ENCODE measurements at places on chromosomes 6 and 20. TPM values are rescaled to one million over a fixed set of nuclear protein-coding genes. Genes with fewer than 3 reads are reported as not detected.

FHL5 gene
- total RNA-seq, result 2.8 TPM

FAM217B gene
- 22.4 TPM for total RNA-seq

SLC17A9 gene
- 36.0 TPM for total RNA-seq

GPR6 gene
- not detected for total RNA-seq

RUNX2 gene
- total RNA-seq, result 9.4 TPM

HEY2 gene
- total RNA-seq, result 3.0 TPM

LY86 gene
- total RNA-seq, result 89.9 TPM

SLC23A2 gene
- total RNA-seq, result 47.1 TPM

KIAA0408 gene
- 2.5 TPM for total RNA-seq

GPX5 gene
- not detected for total RNA-seq

MMS22L gene
- total RNA-seq, result 42.3 TPM

DEFB124 gene
- not detected for total RNA-seq

MTHFD1L gene
- total RNA-seq, result 14.6 TPM

COL9A3 gene
- total RNA-seq, result 3.3 TPM

TNFRSF21 gene
- total RNA-seq, result 22.1 TPM

GUCA1A gene
- total RNA-seq, result not detected

GINS1 gene
- 3.8 TPM for total RNA-seq

VGLL2 gene
- not detected for total RNA-seq
